Left lung (tissue), 14 donors: ENCODE measurements at places on chromosomes 12 and 14. TPM values are rescaled to one million over a fixed set of nuclear protein-coding genes. Genes with fewer than 3 reads are reported as not detected.
A peak's percentile ranks its signal among the peaks of the same experiment; 100 is the strongest.

DNA sequence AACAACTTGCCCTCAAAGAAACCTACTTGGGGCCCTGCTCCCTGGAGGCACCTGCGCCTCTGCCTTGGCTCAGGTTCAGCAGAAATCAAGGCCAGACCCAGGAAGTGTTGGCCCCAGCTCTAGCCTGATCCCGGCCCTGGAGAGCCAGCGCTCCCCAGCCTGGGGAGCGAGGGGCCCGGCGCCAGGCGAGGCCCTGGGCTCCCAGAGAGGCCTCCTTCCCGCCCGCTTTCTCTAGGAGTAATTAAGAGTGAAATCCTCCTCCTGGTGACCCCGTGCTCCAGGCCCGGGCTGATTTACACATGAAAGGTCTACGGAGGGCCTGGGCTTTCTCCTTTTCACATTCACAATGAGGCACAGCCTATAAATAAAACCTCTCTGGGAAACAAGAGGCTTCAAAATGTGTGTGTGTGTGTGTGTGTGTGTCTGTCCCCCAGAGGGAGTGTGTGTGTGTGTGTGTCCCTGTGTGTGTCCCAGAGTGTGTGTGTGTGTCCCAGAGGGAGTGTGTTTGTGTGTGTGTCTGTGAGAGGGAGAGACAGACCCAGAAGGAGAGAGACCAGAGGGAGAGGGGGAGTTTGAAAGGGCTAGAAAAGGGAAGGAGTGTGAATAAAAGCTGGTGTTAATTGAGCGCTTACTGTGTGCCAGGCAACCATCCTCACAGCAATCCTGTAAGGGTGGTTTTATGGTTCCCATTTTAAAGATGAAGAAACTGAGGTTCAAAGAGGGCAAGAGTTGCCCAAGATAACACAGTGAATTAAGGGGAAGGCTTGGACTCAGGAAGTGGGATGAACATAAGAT is 23.8 kb upstream of the COX6A1 start:
- no peak for DNase-seq
- no peaks in the 10 kb centered on the region for H3K36me3 ChIP-seq
- H3K27ac ChIP-seq = no peak overlapping the region

The SRRM4 gene
- total RNA-seq = 0.05 TPM

GRCh38 chr14:24848102-24848790 is 201.7 kb downstream of the STXBP6 start:
- no peaks in the 10 kb centered on the region for H3K27me3 ChIP-seq
- no peaks in the 10 kb centered on the region for H3K36me3 ChIP-seq
- H3K27ac ChIP-seq = peak overlapping the region; percentile 19
- no peak overlapping the region for H3K4me3 ChIP-seq
- no peaks in the 10 kb centered on the region for H3K4me1 ChIP-seq
- DNase-seq = no peak

DNA sequence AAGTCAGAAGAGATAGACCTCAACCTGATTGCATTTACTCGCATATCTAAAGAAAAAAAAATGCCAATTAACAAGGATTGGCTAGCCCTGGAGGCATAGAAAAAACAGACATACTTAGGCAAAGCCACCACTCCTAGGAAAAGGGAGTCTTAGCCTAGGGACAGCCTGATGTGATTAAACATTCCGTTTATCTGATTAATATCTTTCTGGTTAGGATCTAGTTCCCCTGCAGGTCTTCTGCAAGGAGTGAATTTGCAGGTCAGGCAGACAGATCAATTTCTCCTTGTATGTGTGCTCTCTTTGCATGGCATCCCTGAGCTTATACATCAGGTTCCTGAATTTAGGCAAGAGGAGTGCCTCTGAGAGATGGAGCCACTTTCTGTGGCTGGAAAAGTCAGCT is 70.5 kb downstream of the ESRRB start:
- H3K36me3 ChIP-seq = no peaks in the 10 kb centered on the region
- no peak overlapping the region for H3K4me3 ChIP-seq
- no peak for DNase-seq
- no peak overlapping the region for H3K27ac ChIP-seq

The COL2A1 gene
- not detected for total RNA-seq

GRCh38 chr12:116577154-116577561 is 18.0 kb downstream of the MAP1LC3B2 start:
- H3K4me3 ChIP-seq = no peak overlapping the region
- H3K27me3 ChIP-seq = no peaks in the 10 kb centered on the region
- no peak for DNase-seq
- no peaks in the 10 kb centered on the region for H3K36me3 ChIP-seq

- DNase-seq = peak; percentile 42
- H3K27me3 ChIP-seq = peaks cover 73% of the 10 kb centered on the region
- H3K36me3 ChIP-seq = no peaks in the 10 kb centered on the region
- H3K27ac ChIP-seq = no peak within 1 kb of the TSS
Measured at GRCh38 chr14:47675466-47676314, at the start of gene MDGA2. Gene MDGA2 (minus strand): TSS chr14:47675605.

GRCh38 chr12:41512497-41512896 is 324.4 kb downstream of the PDZRN4 start:
- H3K4me3 ChIP-seq = no peak overlapping the region
- no peak for DNase-seq
- no peaks in the 10 kb centered on the region for H3K27me3 ChIP-seq
- H3K27ac ChIP-seq = peak overlapping the region; percentile 28
- H3K4me1 ChIP-seq = peaks cover 5% of the 10 kb centered on the region

GRCh38 chr12:6700646-6701051 is at the start of gene PIANP:
Gene PIANP (minus strand): TSS chr12:6700815. CDS start chr12:6698061, 2,754 bp downstream.
- DNase-seq = peak; percentile 64
- H3K36me3 ChIP-seq = no peaks in the 10 kb centered on the region
- peaks cover 98% of the 10 kb centered on the region for H3K27me3 ChIP-seq
- H3K4me3 ChIP-seq = peak within 1 kb of the TSS; percentile 28
- no peak within 1 kb of the TSS for H3K27ac ChIP-seq
- H3K4me1 ChIP-seq = peaks cover 15% of the 10 kb centered on the region
